ENCODE measurements at places on chromosomes 5 and 9.

- DNase-seq: peak; percentile 66
Measured at GRCh38 chr9:70411930-70412831, 2.3 kb downstream of the KLF9 start.

DNA sequence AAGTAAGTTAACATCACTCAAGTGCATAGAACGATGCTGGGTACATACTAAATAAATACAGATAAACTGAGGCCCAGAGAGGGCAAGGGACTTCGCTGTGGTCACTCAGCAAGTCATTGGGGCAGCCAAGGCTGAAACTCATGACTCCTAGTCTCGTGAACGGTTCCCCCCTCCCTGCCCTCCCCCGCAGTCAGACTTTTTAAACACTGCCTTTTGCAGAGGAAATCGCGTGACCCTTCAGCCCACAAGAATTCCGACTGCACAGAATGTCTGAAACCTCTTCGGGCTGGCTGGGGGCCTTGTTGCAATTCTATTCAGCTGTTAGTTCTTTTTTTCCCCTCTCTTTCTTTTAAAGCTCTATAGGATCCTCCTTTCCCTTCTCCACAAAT, 28.1 kb downstream of the NEK6 start:
- DNase-seq: peak; percentile 26

GRCh38 chr5:80540691-80541090, 29.4 kb downstream of the ANKRD34B start:
- no peak for DNase-seq

- no peak for DNase-seq
Measured at GRCh38 chr5:41347569-41347968, 134.2 kb upstream of the C6 start.

GRCh38 chr5:4969351-4969750, 170.8 kb upstream of the ADAMTS16 start:
- no peak for DNase-seq

Data from activated T-helper 9 cell treated with anti-CD3 and anti-CD28 coated beads, Interleukin-2, amount 50 U/mL, for 16 hours (primary cell).